ENCODE measurements at places on chromosomes 2 and 18. TPM values are rescaled to one million over a fixed set of nuclear protein-coding genes. Genes with fewer than 3 reads are reported as not detected.

GRCh38 chr18:78526275-78526674, 453.3 kb upstream of the SALL3 start:
- H3K36me3 ChIP-seq: no peaks in the 10 kb centered on the region
- no peaks in the 10 kb centered on the region for H3K27me3 ChIP-seq
- DNase-seq: no peak
- H3K4me3 ChIP-seq: no peak overlapping the region
- peaks cover 17% of the 10 kb centered on the region for H3K4me1 ChIP-seq
- no peak overlapping the region for H3K27ac ChIP-seq

- H3K4me3 ChIP-seq: no peak overlapping the region
- no peaks in the 10 kb centered on the region for H3K36me3 ChIP-seq
- H3K27ac ChIP-seq: no peak overlapping the region
- peaks cover 4% of the 10 kb centered on the region for H3K27me3 ChIP-seq
Observed at GRCh38 chr2:23323917-23324680, 60.9 kb upstream of the KLHL29 start.

DNA sequence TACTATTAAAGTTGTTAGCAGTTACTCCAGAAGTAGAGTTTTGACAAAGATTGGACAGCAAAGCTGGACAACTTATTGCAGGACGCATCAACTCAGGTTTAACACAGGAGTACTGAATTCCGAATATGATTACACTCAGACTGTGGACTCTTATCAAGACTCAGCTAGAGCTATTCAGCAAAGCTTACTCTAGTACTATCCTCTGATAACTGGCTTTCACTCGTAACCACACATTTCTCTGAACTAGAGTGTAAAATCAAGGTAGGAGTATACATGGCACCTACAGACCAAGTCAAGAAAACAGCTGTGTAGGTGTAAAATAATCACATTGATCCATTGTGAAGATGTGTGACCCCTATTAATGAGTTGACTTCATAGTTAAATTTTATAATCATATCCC, 154.2 kb downstream of the RIT2 start:
- no peak overlapping the region for H3K27ac ChIP-seq
- H3K4me3 ChIP-seq: no peak overlapping the region
- no peaks in the 10 kb centered on the region for H3K4me1 ChIP-seq
- H3K36me3 ChIP-seq: no peaks in the 10 kb centered on the region
- no peaks in the 10 kb centered on the region for H3K27me3 ChIP-seq

DNA sequence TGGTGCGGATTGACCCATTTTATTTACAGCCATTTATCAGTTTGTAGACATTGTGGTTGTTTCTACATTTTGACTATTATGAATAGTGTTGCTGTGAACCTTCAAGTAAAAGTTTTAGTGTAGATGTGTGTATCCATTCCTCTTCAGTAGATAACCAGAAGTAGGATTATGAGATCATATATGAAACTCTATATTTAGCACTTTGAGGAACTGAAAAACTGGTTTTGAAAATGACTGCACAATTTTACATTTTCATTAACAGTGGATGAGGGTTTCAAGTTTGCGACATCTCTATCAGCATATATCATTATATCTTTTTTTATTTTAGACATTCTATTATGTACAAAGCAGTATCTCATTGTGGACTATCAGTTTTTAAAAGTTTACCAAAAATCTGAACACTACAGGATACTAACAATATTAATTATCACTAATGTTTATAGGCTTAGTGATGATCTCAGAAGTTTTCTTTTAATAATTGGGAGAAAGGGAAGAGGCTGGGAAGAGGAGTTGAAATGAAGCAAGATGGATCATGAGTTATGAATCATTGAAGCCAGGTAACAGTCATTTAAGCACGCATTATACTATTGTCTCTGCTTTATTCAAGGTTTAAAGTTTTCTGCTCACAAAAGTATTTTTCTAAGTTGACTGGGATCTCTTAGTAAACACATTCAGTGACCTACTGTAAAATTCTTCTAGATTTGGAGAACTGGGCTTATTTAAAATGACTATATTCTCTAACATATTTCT, 329.0 kb upstream of the LRATD1 start:
- no peaks in the 10 kb centered on the region for H3K4me1 ChIP-seq
- H3K4me3 ChIP-seq: no peak overlapping the region
- H3K36me3 ChIP-seq: no peaks in the 10 kb centered on the region
- no peak for DNase-seq
- no peaks in the 10 kb centered on the region for H3K27me3 ChIP-seq

DNA sequence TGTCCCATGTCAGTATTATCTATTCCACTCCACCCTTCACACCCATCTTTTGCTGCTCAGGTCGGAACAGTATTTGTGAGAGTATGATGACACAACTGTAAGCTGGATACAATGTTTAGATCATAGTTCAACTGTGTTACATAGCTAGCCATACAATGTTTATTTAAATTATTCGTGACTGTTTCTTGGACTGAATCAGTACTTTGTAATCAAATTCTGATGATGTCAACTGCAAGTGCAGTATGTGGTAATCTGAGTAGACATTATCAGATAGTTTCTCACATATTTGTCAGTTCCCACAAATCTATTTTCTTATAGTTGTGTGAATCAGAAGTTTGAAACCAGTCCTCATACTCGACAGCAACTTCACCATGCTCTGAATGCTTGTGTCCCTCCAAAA, 177.6 kb downstream of the ZNF407 start:
- no peaks in the 10 kb centered on the region for H3K27me3 ChIP-seq
- no peak overlapping the region for H3K4me3 ChIP-seq
- no peaks in the 10 kb centered on the region for H3K36me3 ChIP-seq
- no peak overlapping the region for H3K27ac ChIP-seq
- no peaks in the 10 kb centered on the region for H3K4me1 ChIP-seq

GRCh38 chr2:174553811-174554493, 43.7 kb downstream of the WIPF1 start:
- no peak overlapping the region for H3K27ac ChIP-seq
- peaks cover 11% of the 10 kb centered on the region for H3K36me3 ChIP-seq
- no peaks in the 10 kb centered on the region for H3K27me3 ChIP-seq
- DNase-seq: no peak
- no peak overlapping the region for H3K4me3 ChIP-seq

GRCh38 chr18:68665628-68666027, 49.3 kb downstream of the TMX3 start:
- no peak overlapping the region for H3K27ac ChIP-seq
- no peaks in the 10 kb centered on the region for H3K36me3 ChIP-seq
- no peak overlapping the region for H3K4me3 ChIP-seq
- no peaks in the 10 kb centered on the region for H3K27me3 ChIP-seq
- no peaks in the 10 kb centered on the region for H3K4me1 ChIP-seq

DNA sequence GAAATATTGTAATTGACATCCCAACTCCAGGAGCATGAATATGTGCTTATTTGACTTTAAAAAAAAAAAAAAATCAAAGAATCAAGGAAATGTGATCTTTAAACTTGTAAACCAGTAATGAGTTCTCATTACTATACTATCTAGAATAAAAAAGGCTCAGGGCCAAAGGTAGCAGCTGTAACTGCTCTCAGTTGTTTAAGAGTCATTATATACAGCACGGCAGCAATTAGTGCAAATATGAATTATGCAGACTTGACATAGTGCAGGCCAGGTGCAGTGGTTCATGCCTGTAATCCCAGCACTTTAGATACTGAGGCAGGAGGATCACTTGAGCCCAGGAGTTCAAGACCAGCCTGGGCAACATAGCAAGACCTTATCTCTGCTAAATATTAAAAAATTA, 125.7 kb upstream of the TTC39C start:
- no peak overlapping the region for H3K4me3 ChIP-seq
- no peak for DNase-seq
- no peaks in the 10 kb centered on the region for H3K4me1 ChIP-seq
- no peaks in the 10 kb centered on the region for H3K27me3 ChIP-seq

Gene TCF7L1
- 7.1 TPM for total RNA-seq

DNA sequence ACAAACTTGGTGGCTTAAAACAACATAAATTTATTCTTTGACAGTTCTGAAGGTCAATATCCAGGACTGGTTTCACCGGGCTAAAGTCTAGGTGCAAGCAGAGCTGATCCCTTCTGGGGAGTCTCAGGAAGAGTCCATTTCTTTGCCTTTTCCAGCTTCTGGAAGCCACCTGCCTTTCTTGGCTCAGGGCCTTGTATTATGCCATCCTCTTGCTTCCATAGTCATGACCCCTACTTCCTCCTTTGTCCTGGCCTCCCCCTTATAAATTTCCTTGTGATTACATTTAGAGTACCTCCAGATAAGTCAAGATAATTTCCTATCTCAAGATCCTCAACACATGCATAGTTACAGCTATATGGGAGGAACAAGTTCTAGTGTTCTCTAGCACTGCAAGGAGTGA, 1089.5 kb downstream of the LRP1B start:
- H3K27me3 ChIP-seq: no peaks in the 10 kb centered on the region
- H3K36me3 ChIP-seq: no peaks in the 10 kb centered on the region
- no peak for DNase-seq

Gene LHCGR
- total RNA-seq: not detected

- no peaks in the 10 kb centered on the region for H3K36me3 ChIP-seq
- peak overlapping the region; percentile 37 for H3K27ac ChIP-seq
- no peaks in the 10 kb centered on the region for H3K27me3 ChIP-seq
- no peak for DNase-seq
Observed at GRCh38 chr18:58761970-58762780, 90.9 kb downstream of the MALT1 start.

- DNase-seq: no peak
- no peaks in the 10 kb centered on the region for H3K36me3 ChIP-seq
- no peaks in the 10 kb centered on the region for H3K4me1 ChIP-seq
Observed at GRCh38 chr2:227932403-227932802, 61.0 kb downstream of the DAW1 start.

Gene SULT1C4
- 5.0 TPM for total RNA-seq

Gene PHLPP1
- 6.2 TPM for total RNA-seq

- peaks cover 17% of the 10 kb centered on the region for H3K4me1 ChIP-seq
- no peak for DNase-seq
- H3K27me3 ChIP-seq: no peaks in the 10 kb centered on the region
- H3K27ac ChIP-seq: peak overlapping the region; percentile 87
- H3K36me3 ChIP-seq: no peaks in the 10 kb centered on the region
- peak overlapping the region; percentile 79 for H3K4me3 ChIP-seq
Observed at GRCh38 chr2:168246072-168246482, 1.3 kb downstream of the STK39 start.

Gene EMILIN2
- total RNA-seq: 21.4 TPM

Gene EHD3
- total RNA-seq: 25.5 TPM

DNA sequence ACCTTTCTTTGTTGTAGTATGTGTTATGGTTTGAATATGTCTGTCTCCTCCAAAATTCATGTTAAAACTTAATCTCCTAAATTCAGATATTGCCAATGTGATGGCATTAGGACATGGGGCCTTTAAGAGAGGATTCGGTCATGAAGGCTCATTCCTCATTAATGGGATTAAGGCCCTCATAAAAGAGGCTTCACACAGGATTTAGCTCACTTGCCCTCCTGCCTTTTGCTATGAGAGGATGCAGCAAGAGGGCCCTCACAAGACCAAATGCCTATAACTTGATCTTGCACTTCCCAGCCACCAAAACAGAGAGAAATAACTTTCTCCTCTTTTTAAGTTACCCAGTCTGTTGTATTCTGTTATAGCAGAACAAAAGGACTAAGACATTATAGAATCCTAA, 19.7 kb downstream of the ZBTB14 start:
- no peak overlapping the region for H3K4me3 ChIP-seq
- no peaks in the 10 kb centered on the region for H3K4me1 ChIP-seq

Gene WDR33
- total RNA-seq: 44.2 TPM

- H3K27me3 ChIP-seq: no peaks in the 10 kb centered on the region
- peak overlapping the region; percentile 93 for H3K4me3 ChIP-seq
- DNase-seq: peak; percentile 60
- H3K36me3 ChIP-seq: no peaks in the 10 kb centered on the region
- peak overlapping the region; percentile 99 for H3K27ac ChIP-seq
- peaks cover 59% of the 10 kb centered on the region for H3K4me1 ChIP-seq
Observed at GRCh38 chr2:160406591-160407392, 86.8 kb downstream of the RBMS1 start.

- no peak overlapping the region for H3K4me3 ChIP-seq
- H3K36me3 ChIP-seq: no peaks in the 10 kb centered on the region
- no peak for DNase-seq
- no peaks in the 10 kb centered on the region for H3K4me1 ChIP-seq
- no peaks in the 10 kb centered on the region for H3K27me3 ChIP-seq
Observed at GRCh38 chr18:43916984-43917383, 639.7 kb upstream of the SYT4 start.

All from heart left ventricle (tissue), 16 donors.